DMS153 (cell line): ENCODE measurements at places on chromosomes 5 and 9.

GRCh38 chr9:22102146-22103053 is 93.3 kb upstream of the CDKN2B start:
- DNase-seq: no peak

GRCh38 chr5:74241751-74242140 is 398.8 kb downstream of the ENC1 start:
- DNase-seq: no peak

DNA sequence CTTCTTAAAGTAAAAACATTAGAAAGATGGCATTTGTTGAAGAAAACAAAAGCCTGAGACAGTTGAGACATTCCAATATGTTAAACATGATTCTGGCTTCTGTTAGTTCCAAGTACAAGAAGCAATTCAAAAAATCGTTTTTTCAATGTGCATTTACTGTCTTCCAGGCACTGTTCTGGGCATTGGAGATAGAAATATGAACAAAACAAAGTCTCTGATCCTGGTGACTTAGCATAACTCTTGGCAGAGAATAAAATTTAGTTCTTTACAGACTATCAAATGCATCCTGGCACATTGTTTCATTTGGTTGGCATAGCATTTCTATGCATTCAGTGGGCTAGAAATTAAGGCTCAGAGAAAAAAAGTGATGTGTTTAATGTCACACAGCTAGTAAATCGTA is 77.5 kb downstream of the VCAN start:
- no peak for DNase-seq

- no peak for DNase-seq
These were observed 1.4 kb downstream of the NCBP1 start for GRCh38 chr9:97635026-97635425.
